COLO829 (cell line): ENCODE measurements at places on chromosomes 3 and 15.

DNA sequence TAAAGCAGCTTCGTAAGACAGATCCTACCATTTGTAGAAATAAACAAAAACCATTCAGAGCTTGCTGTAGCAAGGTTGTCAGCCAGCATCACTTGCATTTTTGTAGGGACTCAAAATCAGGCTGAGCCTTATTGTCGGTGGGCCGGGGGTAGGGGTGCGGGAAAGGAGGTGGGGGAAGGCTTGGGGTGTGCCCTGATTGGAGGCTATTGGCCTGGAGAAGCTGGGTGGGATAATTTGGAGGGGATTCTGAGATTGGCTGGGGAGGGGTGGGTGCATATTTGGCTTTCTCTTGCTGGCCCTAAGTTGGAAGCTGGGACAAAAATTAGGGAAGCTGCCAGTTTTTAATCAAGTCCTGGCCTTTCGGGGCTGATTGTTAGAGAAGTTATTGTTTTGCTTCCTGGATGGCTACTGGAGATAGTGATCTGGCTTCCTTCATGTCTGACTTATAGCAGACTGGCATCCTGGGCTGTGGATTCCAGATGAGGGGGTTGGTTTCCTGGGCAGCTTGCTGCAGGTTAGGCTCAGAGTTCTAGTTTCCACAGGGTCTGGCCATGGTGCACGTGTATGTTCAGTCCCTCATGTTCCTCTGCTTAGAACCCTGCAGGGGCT, 22.8 kb downstream of the STOML1 start:
- DNase-seq = no peak

GRCh38 chr15:20353966-20354883, 187.4 kb downstream of the GOLGA6L6 start:
- no peak for DNase-seq

GRCh38 chr3:197597335-197597734, 41.6 kb upstream of the BDH1 start:
- no peak for DNase-seq

- no peak for DNase-seq
Measured at GRCh38 chr3:14297305-14297704, 105.1 kb upstream of the SLC6A6 start.

DNA sequence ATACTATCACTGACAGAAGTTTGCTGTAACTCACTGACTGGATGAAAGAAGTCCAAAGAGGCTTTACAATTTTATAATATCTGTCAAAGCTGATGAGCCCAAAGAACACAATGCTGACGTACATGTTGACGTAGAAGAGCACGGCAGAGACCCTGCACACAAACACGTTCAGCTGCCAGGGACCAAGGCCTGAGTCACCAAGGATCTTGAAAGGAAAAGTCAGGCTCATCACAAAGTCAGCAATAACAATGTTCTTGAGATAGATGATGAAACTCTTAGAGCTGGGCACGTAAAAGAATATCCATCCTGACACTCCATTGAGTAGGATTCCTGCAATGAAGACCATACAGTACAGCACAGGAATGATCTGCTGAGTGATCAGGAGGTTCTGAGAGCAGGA, 10.9 kb upstream of the GPR171 start:
- no peak for DNase-seq

DNA sequence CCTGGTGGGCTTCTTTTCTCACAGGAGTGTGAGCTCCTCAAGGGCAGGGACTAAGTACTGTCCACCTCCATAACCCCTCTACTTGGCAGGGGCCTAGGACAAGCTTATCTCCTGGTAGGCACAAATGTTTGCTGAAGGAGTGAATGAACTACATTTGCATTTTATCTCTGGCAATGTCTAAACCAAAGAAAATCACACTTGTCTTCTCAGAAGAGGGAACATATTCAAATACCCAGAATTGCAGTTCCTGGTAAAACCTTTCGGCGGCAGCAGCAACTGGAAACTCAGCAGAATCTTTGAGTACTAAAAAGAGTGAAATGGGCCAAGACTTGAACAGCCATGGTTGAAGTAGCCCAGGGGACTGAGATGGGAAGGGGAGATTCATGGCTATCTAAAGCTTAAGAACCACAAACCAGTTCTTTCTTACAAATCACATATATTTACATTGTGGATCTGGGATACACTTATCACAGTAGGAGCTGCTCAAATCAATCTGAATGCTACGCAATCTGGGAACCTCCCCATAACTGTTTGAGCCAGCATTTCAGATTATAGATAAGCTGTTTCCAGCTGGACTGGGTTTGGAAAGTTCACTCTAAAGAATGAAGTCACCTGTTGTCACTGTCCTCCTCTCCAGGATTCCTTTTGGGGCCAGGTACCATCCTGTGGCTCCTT, 18.7 kb upstream of the PTPN9 start:
- no peak for DNase-seq
